Adipocyte (in vitro differentiated cells): ENCODE measurements at places on chromosomes 4 and X.

GRCh38 chrX:106415276-106415895, 196.4 kb upstream of the RADX start:
- DNase-seq: peak; percentile 57

DNA sequence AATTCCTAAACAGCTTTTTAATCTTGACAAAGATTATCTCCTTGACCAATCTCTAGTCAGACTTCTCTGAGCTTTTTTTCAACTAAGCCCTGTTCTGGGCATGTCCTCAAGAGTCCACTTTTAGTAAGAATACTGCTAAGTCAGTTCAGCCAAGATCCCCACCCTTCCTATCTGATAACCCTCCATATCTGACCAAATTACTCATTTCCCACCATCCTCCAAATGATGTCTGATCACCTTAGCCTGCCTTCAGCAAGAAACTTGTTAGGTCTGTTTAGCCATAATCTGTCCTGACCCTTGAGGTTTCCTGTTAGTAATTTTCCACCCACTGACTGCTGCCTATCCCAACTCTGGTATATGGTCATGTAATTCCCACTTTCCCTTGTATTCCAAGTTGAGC, 65.2 kb downstream of the FAM13A start:
- DNase-seq: no peak

- DNase-seq: peak; percentile 54
Measured at GRCh38 chr4:146072376-146072775, 103.1 kb upstream of the LSM6 start.

GRCh38 chr4:183544109-183544508, 39.3 kb downstream of the ING2 start:
- DNase-seq: no peak
